Testis (tissue), 5 donors: ENCODE measurements at places on chromosomes 3 and 15. TPM values are rescaled to one million over a fixed set of nuclear protein-coding genes. Genes with fewer than 3 reads are reported as not detected.
A peak's percentile ranks its signal among the peaks of the same experiment; 100 is the strongest.

- DNase-seq = no peak
Observed at GRCh38 chr15:55707518-55707917, 35.4 kb downstream of the PRTG start.

GRCh38 chr3:59782664-59783063 is 732.8 kb upstream of the CFAP20DC start:
- no peak for DNase-seq

DNA sequence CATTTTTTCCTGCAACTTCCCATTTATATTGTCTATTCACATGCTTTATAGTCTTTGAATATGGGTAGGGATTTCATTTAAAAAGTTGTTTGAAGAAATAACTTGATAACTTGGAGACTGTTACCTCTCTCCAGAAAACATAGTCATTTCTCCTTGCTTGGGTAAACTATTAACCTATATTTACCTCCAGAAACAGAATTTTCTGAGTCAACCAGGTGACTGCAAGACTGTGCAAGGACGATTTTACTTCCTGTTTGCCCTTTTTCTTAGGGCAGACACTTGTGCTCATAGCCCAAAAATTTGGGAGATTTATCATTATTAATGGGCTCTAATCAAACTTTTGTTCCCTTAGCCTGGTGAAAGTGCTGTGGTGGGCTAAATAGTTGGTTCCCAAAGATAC is 14.3 kb upstream of the MOBP start:
- no peak for DNase-seq

GRCh38 chr3:176978441-176978840 is 218.8 kb downstream of the TBL1XR1 start:
- DNase-seq = no peak

GRCh38 chr3:183555541-183556081 is at the start of gene KLHL6:
Gene KLHL6 (minus strand): TSS chr3:183555706. CDS start chr3:183555653, 53 bp downstream.
- DNase-seq = peak; percentile 25

DNA sequence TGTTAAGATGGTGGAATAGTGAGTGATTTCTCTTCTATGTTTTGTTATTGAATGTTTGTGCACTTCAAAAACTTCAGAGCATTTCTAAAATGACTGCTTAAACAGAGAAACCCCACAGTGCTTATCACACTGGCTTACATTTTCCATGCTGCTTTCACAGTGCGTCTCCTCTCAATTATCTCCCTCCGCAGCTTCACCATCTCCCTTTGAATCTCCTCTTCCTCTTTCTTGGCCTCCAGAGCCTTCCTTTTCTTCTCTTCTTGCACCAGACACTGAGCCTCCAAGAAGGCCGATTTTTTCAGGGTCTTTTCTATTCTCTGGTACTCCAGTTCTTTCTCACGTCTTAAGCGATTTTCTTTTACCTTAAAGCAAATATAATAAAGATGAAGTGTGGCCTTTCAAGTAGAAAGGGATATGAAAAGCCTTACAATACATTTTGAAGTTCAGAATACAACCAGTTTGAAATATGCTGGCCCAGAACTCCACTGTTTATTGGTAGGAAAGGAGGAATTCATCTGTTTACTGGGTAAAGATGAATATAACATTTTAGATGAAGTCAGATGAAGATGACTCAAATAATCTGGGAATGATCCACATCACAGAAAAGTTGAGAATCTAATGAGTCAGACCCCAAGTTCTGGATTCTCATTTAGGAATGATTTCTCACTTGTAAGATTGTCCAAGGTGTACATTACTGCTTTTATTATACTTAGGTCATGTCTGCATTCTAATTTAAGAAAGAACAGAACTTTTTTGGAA is 21.4 kb downstream of the CCDC191 start:
- no peak for DNase-seq

DNA sequence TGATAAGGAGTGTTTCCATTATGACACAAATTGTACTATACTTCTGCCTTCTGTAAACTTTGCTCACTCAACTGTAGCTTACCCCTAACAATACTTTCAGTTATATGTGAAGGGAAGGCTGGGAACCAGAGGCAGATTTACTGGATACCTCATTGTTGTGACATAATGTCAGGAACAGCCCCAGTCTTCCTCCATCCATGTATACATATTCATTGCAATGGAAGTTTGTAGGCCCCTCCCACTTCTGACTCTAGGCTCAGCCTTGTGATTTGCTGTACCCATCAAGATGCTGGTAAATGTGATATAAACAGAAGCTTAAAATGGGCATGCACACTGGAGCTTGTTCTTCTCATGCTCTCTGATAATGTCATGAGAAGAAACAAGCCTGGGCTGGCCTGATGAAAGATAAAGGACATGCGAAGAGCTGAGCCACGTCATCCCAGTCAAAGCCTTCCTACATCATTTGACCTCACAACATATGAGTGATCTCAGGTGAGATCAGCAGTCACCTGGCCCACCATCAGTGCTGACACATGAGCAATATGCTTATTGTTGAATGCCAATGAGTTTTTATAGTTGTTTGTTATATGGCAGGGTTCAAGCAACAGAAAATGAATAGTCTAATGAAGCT is 267.8 kb downstream of the GAP43 start:
- DNase-seq = no peak

- peak; percentile 55 for DNase-seq
Observed at GRCh38 chr3:15319575-15319974, 12.8 kb downstream of the SH3BP5 start.

DNA sequence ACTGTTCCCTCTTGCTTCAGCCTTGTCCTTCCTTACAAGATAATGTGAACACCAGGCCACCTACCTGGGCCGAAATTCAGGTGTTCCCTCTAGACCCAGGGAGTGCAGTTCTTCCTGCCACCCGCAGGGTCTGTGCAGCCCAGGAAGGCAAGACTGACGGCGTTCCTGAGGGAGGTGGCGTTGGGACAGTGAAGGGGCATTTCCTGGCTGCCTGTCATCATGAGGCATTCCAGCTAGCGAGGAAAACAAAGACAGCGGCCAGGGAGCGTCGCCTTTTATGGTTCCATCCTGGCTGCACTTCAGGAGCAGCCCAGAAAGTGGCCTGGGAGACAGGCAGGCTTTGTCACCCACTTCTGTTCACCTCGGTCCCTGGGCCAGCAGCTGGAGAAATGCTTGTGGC is 84.8 kb upstream of the WNT5A start:
- peak; percentile 55 for DNase-seq

GRCh38 chr15:65056868-65057548 is 10.8 kb downstream of the RASL12 start:
- DNase-seq = no peak

GRCh38 chr3:13574798-13575451 is 26.0 kb downstream of the FBLN2 start:
- DNase-seq = peak; percentile 53

GRCh38 chr15:101539930-101540329 is 50.4 kb upstream of the PCSK6 start:
- no peak for DNase-seq

GRCh38 chr3:123790254-123791072 is 93.7 kb downstream of the MYLK start:
- no peak for DNase-seq

C3orf49 gene
- 0.66 TPM for polyA plus RNA-seq

DLEC1 gene
- 36.9 TPM for polyA plus RNA-seq

FANCD2OS gene
- 118 TPM for polyA plus RNA-seq

CFAP161 gene
- 19.7 TPM for polyA plus RNA-seq

NECTIN3 gene
- 119 TPM for polyA plus RNA-seq

GP5 gene
- not detected for polyA plus RNA-seq

PYGO1 gene
- 5.4 TPM for polyA plus RNA-seq

SLC9C1 gene
- polyA plus RNA-seq = 20.0 TPM

CAMP gene
- polyA plus RNA-seq = 2.8 TPM
